ENCODE measurements at places on chromosomes 6 and 20.

DNA sequence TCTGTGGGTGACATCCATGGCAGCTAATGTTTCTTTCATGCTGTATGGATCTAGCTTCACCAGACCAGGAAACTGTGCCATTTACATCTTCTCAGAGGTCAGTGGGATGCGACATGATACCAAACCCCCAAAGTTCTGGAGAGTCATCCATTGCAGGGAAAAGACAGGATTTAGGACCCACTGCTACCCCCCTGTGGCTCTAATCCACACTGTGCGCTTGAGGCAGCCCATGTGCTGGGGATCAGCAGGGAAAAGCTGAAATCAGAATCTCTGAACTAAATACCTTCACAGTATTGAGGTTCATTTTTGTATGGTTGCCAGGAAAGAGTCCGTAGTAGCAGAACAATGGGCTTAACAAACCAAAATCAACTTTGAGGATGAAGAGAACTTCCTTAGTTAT is 164.4 kb downstream of the TMEM242 start:
- DNase-seq = no peak

DNA sequence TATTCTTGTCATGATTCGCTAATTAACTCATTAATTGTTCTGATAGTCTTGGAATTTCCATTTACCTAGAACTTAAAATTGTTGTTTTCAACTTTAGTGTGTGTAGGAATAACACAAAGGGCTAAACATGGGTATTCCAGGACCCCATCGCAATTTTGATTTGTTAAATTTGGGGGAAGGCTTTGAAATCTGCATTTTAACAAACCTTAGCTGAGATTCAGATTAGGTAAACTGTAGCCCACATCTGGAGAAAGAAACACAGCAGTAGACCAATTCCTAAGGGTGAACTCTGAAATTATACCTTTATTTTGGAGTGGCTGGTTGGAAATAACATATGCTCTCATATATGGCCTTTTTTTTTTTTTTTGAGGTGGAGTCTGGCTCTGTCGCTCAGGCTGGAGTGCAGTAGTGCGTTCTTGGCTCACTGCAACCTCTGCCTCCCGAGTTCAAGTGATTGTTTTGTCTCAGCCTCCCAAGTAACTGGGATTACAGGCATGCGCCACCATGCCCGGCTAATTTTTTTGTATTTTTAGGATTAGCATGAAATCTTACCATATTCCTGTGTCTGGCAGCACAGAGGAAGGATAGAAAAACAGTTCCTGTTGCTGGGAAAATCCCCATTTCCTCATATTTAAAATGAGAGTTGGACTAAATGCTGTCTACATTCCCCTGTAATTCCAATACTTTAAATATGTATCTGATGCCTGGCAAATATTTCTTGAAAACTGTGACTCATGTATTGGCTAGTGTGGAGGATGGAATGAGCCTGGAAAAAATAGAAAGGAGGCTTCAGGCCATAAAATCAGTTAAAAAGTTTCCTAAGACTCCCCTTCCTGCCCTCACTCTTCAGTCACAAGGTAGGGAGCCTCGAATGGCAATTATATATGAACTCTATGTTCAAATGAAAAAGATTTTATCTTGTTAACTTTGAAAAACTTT is 96.7 kb upstream of the FAM184A start:
- no peak for DNase-seq

DNA sequence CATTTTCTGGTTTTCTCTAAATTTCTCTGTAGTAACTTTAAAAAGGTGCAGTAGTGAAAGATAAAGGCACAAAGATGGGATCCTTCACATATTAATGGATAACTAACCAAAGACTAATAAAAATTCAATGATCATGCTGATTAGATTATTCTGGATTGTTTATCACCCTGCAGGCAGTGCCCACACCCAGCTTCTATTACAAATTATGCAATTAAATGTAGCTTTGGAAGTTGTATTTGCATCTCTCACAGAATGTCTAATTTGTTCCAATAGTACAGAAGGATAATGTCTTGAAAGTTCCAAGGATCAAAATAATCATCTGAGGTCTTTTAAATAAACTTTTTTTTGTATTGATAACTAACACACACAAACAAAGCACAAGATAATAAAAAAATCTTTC is 837.6 kb downstream of the HACE1 start:
- no peak for DNase-seq

DNA sequence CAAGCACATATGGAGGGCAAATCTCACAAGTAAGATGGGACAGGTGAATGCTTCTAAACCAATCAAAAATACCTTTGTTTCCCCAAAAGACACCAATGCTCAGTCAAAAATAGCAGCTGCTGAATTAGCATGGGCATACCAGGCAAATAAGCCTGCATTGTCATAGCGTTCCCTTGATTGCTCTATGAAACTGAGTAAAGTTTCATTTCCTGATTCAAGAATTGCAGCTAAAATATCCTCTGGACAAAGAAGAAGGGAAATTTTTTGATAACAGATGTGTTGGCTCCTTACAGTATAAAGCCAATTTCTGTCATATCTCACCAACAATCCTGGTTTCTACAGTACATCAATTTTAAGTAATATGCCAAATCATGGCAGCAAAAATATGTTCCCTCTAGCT is 3.3 kb upstream of the TMEM14A start:
- peak; percentile 78 for DNase-seq

DNA sequence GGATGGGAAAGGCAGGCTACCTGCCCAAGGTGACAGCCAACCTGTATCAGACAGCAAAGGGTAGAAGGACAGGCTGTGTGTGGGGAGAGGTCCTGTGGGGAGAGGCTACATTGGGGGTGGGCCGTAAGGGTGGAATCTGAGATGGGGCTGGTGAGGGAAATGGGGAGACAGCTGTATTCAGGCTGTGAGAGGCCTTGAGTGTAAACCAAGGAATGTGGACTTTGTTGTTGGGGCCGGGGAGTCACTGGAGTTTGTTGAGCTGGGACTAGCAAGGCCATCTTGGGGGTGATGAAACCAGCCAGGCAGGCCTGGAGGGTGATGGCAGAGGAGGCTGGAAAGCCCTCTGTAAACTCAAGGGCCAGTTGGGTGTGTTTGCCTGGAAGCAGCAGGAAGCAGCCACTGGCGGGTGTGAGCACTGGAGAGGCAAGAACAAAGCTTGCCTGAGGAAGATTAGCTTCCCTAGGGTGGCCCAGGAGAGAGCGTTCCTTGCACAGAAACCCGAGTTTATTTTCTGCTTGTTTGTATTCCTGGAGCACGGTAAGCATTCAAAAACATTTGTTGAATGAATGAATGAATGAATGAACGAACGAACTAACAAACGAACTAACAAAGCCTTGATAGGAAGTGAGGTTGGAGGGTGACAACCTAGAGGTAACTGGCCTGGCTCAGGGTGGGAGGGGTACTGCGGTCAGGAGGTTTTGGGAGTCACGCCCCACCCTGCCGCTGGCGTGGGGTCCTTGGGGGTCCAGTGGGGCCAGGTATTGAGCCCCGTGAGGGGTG is 18.9 kb downstream of the TTBK1 start:
- no peak for DNase-seq

GRCh38 chr20:43926287-43927050 is 11.8 kb downstream of the TOX2 start:
- no peak for DNase-seq

GRCh38 chr20:3704087-3704486 is 8.3 kb downstream of the SIGLEC1 start:
- no peak for DNase-seq

DNA sequence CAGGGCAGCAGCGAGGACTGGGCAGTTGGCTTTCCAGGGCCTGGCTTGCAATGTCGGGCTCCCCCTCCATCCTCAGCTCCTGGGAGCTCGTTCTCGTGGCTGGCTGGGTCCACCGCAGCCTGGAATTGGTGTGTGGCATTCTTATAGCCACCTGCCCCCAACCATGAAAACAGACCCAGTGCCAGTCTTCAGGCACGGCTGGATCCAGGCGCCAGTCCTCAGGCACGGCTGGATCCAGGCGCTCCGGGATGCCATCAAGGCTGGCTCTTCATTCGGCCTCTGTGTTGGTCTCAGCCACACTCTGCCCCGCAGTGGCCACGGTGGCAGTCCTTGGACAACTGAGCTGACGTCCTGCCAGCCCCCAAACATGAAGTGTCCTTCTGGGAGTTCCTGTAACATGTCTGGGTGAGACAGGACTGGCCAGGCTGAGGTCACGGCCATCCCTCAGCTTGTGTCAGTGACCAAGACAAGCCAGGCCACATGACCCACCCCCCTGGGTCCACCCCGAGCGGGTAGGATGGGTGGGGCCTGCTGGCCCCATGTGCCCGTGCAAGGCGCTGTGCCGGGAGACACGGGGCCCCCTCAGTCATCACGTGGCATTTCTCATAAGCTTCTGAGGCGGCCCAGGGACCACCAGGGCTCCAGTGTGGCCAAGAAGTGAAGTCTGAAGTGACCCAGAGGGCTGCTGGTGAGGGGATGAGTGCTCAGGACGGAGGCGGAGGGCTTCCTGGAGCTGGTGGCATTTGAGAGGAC is 99.0 kb downstream of the TAF4 start:
- no peak for DNase-seq

GRCh38 chr6:43758617-43759050 is 11.4 kb upstream of the VEGFA start:
- DNase-seq = peak; percentile 57

DNA sequence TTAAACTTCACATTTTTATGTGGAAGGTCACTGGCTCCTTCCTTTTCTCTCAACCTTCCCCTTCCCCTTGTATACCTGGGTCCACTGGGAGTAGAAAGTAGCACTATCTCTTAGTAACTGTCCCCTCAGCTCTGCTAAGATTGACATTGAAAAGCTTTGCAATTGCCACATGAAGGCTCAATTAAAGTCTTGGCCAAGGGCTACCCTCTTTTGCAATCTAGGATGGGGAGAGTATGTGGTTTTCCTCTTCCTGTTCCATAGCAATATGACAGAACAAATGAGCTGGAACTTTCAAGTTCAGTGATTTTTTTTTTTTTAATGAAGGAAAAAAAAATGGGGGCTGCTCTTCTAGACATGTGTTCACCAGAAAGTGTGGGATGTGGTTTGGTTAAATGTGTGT is 37.1 kb downstream of the PROKR2 start:
- no peak for DNase-seq

- DNase-seq = no peak
Measured at GRCh38 chr20:50068041-50068651, 44.8 kb downstream of the UBE2V1 start.

- DNase-seq = no peak
Measured at GRCh38 chr20:31596831-31597480, 8.1 kb upstream of the ID1 start.

DNA sequence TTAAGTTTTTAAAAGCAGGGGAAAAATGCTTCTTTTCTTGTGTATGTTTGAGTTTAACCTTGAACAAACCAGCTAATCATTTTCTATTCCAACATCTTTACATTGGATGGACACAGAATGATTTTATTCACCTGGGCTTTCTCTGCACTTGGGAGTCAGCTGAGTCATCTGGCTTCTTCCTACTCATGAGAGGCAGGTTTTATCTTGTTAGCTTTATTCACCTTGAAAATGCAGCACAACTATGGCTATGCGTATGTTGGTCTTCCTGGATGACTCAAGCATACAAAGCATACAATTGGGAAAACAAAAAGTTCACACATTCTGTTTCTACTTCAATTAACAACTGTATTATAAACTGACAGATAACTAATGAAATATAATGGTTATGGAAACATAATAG is 737.7 kb downstream of the FRK start:
- no peak for DNase-seq

- peak; percentile 88 for DNase-seq
Measured at GRCh38 chr20:1764136-1765033, 106.8 kb upstream of the SIRPG start.

GRCh38 chr20:59428441-59429205 is 128.2 kb downstream of the EDN3 start:
- DNase-seq = peak; percentile 61

- no peak for DNase-seq
Measured at GRCh38 chr6:98764373-98764911, 69.9 kb upstream of the POU3F2 start.

DNA sequence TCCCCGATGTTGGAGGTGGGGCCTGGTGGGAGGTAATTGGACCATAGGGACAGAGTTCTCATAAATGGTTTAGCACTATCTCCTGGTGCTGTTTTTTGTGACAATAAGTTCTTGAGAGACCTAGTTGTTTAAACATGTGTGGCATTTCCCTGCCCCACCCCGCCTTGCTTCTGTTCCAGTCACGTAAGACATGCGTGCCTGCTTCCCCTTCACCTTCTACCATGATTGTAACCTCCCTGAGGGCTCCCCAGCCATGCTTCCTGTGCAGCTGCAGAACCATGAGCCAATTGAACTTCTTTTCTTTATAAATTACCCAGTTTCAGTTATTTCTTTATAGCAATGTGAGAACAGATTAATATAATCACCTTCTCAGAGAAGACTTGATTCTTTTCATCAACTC is 2.5 kb upstream of the RNF144B start:
- no peak for DNase-seq

GRCh38 chr20:31633339-31633914 is 4.3 kb upstream of the COX4I2 start:
- DNase-seq = no peak

DNA sequence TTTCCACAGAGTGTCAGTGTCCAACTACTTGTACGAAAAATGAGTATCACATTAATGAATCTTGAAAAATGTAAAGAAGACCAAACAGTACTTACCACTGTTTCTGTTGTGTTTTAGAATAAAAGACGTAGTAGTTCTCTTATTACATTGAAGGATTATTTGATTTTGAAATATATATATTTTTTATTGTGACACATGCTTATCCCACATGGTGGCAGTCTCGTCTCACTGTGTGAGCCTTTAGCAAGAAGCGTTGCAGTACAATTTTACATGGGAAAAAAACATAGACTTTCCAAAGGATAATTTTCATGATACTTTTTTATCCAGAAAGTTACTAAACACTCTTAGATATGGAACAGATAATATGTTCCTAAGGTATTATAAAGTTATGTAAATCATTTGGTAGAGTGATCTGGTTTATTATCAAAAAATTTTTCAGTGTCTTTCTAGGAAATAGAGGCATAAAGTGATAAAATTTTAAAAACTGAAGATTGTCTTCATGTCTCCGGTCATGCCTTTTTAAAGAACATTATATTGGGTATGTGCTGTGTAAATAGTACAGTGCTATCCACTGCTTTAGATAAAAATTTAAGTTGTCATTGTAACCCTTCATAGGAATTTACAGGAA is 117.5 kb upstream of the SAMD5 start:
- no peak for DNase-seq

- no peak for DNase-seq
Measured at GRCh38 chr6:42923666-42924065, 5.6 kb upstream of the CNPY3 start.

DNA sequence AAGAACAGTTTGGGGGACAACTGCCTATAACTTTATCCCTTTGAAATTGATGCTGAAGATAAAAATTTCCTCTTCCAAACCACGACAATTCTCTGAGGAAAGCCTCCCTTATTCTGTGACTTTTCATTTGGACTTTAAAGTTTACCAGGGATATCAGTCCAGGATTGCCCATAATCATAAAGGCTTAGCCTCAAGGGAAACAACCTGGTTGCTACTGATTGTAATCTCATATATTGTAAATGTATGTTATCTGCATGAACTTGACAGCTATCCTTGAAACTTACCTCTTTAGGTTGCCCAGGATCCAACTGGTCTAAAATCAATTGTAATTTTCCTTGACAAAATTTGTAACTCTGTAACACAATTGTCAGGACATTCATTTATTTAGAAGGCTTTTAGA is 23.8 kb downstream of the TBC1D32 start:
- DNase-seq = no peak

Measured in Karpas-422 (cell line).